Activated CD8-positive, alpha-beta T cell treated with anti-CD3 and anti-CD28 coated beads, Interleukin-2, amount 10 ng/mL, durations not matched to agents 7 days and 5 days (primary cell): ENCODE measurements at places on chromosomes 12 and 14. TPM values are rescaled to one million over a fixed set of nuclear protein-coding genes. Genes with fewer than 3 reads are reported as not detected.

SERPINA3 gene
- not detected for total RNA-seq

PAWR gene
- 6.2 TPM for total RNA-seq

FBLN5 gene
- 1.6 TPM for total RNA-seq

RDH16 gene
- 0.37 TPM for total RNA-seq

KRT81 gene
- total RNA-seq: 0.29 TPM
